Lung (tissue), 17 donors: ENCODE measurements at places on chromosomes 6 and 20. TPM values are rescaled to one million over a fixed set of nuclear protein-coding genes. Genes with fewer than 3 reads are reported as not detected.

- no peak overlapping the region for H3K27ac ChIP-seq
- DNase-seq: no peak
- peaks cover 30% of the 10 kb centered on the region for H3K4me1 ChIP-seq
Measured at GRCh38 chr20:50387996-50388332, 122.2 kb upstream of the PTPN1 start.

HCRTR2 gene
- polyA plus RNA-seq: not detected

GRCh38 chr6:72446430-72446829 lies 175.4 kb upstream of the KCNQ5 start:
- H3K4me1 ChIP-seq: no peaks in the 10 kb centered on the region
- no peak for DNase-seq
- H3K4me3 ChIP-seq: no peak overlapping the region
- no peaks in the 10 kb centered on the region for H3K36me3 ChIP-seq
- H3K27me3 ChIP-seq: no peaks in the 10 kb centered on the region

GRCh38 chr20:2230726-2231488 lies 64.9 kb upstream of the TGM3 start:
- no peaks in the 10 kb centered on the region for H3K27me3 ChIP-seq
- no peaks in the 10 kb centered on the region for H3K4me1 ChIP-seq
- H3K4me3 ChIP-seq: no peak overlapping the region
- DNase-seq: no peak
- no peak overlapping the region for H3K27ac ChIP-seq
- no peaks in the 10 kb centered on the region for H3K36me3 ChIP-seq

CTAGE9 gene
- polyA plus RNA-seq: not detected

SAPCD1 gene
- 1.3 TPM for polyA plus RNA-seq

L3MBTL1 gene
- polyA plus RNA-seq: 4.4 TPM
